NCI-H524 (cell line): ENCODE measurements at places on chromosomes 5 and 9.
A peak's percentile ranks its signal among the peaks of the same experiment; 100 is the strongest.

DNA sequence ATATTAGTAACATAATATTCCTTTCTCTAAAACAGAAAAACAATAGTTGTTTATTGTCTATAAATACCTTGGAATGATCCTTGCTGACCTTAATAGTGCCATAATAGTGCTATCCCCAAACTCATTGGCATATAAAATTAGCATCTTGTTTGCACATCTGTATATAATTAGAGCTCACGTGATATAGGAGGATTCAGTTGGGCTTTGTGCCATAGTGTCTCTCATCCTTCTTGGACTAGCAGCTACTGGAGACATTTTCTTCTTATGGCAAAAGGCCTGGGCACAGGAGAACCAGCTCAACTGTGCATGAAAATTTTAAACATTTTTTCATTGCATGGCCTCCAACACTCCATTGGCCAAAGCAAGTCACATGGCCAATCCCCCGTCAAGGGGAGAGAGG is 342.5 kb downstream of the SPATA31D1 start:
- no peak for DNase-seq

DNA sequence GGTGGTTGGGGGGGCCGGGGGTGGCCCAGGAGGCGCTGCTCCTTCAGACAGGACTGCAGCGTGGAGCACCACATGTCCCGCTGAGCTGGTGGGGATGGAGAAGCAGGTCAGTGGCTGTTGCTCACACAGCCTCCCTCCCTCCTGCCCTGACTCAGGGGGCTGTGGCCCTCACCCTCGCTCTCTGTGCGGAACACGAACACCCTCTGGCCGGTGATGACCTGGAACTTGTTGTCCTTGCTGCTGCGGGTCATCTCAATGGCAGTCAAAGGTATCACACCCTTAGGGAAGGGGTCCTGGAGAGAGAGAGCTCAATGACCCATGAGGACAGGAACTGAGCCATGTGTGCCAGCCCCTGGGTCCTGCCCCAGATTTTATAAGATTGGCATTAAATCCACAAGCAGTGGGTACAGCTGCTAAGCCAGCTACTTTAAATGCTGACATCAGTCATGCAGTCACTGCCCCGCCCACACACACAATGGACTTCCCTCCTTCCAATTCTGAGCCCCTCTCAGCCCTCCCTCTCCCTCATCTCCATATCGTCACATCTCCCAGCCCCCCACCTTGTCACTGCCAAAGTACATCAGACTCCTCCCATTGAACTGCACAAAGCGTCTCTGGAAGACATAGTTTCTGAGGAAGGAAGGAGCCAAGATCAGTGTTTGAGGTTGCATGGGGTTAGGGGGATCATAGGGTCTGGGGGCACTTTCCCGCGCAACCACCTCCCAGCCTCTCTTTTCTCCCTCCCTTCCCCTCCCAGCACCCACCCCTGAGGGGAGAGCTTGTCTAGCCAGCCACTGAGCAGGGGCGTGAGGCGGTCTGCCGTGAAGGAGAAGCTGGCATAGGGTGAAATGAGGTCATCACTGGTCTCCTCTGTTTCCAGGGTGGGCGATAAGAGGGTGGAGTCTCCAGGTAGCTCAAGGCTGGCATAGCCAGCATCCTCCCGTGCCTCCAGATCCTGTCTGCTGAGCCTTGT is 8.9 kb downstream of the ARAP3 start:
- no peak for DNase-seq

GRCh38 chr5:14225173-14225834 is 82.2 kb downstream of the TRIO start:
- no peak for DNase-seq

- DNase-seq: no peak
These were observed 2.2 kb upstream of the OR2S2 start for GRCh38 chr9:35960039-35960655.

GRCh38 chr9:71490810-71491209 is 277.5 kb downstream of the CEMIP2 start:
- no peak for DNase-seq

- no peak for DNase-seq
These were observed 24.3 kb upstream of the PTGES start for GRCh38 chr9:129776938-129777768.

GRCh38 chr9:137464291-137464999 is 5.3 kb upstream of the NSMF start:
- no peak for DNase-seq

GRCh38 chr5:78738693-78739300 is 90.2 kb upstream of the LHFPL2 start:
- DNase-seq: no peak

GRCh38 chr5:175576096-175576495 is 81.8 kb upstream of the HRH2 start:
- DNase-seq: no peak

DNA sequence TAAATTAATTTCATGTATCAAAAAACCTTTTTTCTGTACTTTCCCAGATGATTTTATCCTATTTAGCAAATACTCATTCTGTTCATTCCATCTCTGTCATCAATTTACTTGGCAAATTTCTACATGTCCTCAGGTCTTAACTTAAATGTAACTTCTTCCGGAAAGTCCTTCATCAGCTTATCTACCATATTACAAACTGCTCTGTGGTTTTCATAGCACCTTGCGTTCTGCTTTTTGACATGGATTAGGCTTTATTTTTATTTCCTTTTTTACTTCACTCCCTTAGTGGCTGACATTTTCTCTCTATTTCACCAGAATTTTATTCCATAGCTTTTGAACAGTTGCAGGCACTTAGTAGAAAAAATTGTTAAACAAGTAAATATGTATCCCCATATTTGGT is 1040.8 kb downstream of the TAF11L14 start:
- DNase-seq: no peak

DNA sequence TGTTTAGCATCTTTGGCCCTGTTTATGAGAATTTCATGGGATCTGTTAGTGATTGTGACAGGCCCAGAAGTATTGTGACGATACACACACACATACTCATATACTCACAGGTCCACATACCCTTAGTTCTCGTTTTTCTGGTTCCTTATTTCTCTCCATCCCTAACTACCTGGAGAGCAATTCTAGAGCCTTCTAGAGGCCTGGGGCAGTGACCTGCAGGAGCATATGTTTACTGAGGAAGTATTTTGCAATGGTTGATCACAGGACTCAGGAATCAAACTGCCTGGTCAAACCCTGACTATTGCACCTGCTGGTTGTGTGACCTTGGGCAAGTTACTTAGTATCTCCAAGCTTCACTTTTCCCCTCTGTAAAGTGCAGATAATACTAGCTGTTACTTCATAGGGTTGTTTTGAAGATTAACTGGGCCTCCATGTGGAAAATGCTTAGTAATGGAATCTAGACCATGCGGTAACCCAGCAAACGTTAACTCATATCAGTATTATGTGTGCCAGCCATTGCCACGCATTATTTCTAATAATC is 8.7 kb downstream of the PAPPA start:
- DNase-seq: no peak

DNA sequence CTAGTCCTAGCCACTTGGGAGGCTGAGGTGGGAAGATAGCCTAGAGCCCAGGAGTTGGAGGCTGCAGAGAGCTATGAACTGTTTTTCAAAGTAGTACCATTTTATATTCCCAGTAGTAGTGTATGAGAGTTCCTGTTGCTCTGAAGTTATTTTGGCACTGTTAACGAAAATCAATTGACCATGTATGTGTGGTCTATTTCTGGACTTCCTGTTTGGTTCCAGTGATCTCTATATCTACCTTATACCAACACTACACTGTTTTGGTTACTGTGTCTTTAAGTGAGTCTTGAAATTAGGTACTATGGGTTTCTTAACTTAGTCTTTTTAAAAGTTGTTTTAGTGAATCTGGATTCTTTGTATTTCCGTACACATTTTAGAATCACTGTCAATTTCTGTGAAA is 13.6 kb downstream of the SLF1 start:
- no peak for DNase-seq

DNA sequence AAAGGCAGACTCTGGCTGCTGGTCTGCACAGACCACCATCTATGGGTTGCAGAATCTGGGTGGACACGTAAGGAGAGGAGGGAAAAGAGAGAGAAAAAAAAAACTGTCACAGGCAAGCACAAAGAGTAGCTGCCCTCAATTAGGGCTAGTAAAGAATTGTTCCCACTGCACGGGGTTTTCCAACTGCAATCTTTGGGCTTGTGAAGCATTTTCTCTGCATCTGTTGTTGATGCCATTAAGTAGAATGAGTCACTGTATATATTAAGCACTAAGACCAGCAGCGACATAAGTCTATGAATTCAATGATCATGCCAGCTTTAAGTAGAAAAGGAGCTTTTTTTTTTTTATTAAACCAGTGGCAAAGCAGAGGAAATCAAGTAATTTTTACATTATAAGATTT is 40.2 kb downstream of the MED10 start:
- peak; percentile 59 for DNase-seq

DNA sequence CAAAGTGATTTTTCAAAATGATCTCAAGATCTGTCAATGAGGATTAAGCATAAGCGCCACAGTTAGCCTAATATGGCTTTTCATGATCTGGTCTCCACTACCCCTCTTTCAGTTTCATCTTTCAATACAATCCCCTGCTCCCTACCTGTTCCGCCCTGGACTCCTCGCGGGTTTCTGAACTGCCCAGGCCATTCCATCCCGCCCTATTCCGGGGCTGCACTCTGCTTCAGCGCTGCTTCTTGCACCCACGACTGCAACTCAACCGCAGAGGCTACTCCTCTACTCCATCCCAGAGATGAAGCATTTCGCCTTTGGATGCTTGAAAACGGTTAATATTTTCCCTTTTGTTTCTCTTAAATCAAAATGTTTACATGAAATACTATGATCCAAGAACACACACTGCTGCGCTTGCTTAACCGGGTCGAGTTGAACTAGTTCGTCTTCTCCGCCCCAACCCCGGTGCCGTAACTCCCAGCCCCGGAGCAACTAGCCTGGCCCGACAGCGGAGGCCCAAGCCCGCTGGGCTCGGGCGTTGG is 716 bp upstream of the OTULIN start:
- DNase-seq: peak; percentile 38

DNA sequence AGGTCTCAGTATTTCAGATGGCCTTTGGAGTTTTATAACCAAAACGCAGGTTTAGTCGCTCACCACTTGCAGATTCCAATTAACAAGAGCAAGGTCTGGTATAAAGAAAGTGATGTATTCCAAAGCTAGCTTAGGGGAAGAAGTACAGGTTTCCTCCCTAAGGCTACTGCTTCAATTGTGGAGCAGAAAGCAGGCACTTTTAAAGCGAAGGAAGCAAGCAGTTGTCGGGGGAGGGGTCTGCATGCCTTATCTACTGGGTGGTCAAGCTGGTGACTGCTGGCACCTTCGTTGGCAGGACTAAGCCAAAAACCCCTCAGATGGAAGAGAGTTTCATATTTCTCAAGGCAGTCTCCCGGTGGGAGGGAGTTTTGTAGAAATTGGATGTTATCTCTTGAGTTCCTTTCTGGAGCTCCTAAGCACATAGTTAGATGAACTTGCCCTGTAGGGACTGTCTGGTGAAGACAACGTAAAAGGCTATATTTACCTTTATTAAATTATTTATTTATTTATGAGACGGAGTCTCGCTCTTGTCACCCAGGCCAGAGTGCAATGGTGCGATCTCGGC is 1.6 kb upstream of the TMEM245 start:
- no peak for DNase-seq

- DNase-seq: no peak
These were observed 42.1 kb downstream of the WDR41 start for GRCh38 chr5:77449981-77450380.

GRCh38 chr5:89534331-89534730 is 651.3 kb upstream of the MEF2C start:
- DNase-seq: no peak

- DNase-seq: no peak
These were observed 104.7 kb upstream of the ELL2 start for GRCh38 chr5:96066386-96066719.

DNA sequence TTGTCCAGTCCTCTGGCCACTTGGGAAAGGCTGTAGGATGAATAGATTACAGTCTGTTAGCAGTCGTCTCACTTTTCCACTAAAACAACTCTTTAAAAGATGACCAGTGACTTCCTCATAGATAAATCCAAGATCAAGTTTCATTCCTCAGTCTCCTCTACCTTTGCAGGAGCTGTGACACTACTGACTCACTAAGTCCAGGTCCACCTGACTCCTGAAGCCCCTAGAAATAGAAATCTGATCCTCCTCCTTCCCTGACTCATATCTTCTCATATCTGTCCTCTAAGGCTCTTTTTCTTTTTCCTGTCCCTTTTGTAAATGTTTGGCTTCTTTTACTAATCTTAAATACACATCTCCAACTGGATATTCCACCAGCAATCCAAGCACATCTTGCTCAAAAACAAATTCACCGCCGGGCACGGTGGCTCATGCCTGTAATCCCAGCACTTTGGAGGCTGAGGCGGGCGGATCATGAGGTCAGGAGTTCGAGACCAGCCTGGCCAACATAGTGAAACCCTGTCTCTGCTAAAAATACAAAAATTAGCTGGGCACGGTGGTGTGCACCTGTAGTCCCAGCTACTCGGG is 2.6 kb downstream of the CCDC125 start:
- no peak for DNase-seq

DNA sequence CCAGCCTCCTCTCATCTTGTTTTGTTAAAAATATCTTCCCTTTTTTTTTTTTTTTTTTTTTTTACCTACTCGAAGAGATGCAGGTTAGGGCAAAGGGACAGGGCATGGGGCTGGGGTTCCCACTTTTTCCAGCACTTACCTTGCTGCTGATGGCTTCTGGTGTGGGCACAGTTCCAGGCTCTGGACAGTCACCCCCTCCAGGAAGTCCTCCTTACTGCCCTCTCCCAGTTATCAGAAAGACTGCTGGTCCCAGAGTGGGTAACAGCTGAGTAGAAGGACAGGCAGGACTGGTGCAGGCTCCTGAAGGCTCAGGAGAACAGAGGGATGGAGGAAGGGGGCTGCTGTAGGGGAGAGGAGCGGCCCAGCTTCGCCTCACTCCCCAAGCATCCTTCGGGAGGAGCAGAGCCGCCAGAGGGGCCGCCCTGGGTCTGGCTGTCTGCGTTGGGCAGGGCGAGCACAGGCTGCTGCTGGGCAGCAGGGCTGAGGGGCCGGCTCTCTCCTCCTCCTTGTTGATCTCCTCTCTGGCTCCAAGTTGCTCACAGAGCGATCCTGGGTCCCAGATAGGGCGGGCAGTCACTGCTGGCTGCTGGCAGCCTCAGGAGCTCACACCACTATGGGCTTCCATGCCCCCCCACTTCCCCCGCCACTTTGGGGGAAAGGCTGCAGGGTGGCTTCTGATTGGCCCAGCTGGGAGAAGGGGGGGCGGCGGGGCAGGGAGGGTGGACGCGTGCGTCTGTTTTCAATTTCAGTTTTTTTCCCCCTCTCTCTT is at the start of gene PDGFRB:
TSS of gene PDGFRB (minus strand) at position 588 of the 769 bp plus-strand sequence. CDS start 18,798 bp downstream, outside the sequence.
- DNase-seq: peak; percentile 27

DNA sequence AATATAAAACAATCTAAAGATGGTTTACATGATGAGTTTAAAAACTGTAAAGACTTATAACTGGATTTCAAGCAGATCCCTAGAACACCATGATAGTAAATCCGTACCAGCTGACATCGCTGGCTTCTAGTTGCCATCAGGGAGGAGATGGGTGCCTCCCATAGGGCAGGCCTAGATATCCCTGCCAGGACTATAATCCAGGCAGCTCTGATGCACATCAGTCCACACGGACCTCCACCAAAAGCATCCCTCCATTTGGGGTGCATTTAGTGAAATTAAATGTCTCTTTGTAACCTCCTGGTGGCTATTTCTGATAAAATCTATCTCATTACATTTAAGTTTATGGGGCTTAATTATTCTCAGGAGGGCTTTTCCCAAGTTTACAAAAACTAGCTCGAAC is 45.8 kb downstream of the RETREG1 start:
- no peak for DNase-seq

GRCh38 chr5:148856424-148856823 is 30.0 kb downstream of the ADRB2 start:
- no peak for DNase-seq
